ENCODE measurements at places on chromosomes 7 and 10.
A peak's percentile ranks its signal among the peaks of the same experiment; 100 is the strongest.

DNA sequence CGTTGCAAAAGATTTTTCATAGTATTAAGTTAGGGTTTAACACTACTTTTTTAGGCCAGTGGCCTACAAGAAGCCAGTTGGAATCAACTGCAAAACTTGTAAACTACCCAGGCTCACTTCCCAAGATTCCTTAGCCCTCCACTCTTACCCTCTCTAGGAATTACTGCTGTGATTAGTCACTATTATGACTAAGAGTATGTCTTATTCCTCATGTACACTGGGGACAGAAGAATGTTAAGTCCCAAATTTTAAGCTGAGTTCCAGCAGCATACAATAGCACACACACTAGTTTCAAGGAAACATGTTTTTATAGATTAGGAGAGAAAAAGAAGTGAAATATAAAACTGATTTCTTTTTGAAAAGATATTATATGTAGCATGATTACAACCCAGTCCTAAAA, 42.8 kb downstream of the FBXL13 start:
- no peak for DNase-seq

DNA sequence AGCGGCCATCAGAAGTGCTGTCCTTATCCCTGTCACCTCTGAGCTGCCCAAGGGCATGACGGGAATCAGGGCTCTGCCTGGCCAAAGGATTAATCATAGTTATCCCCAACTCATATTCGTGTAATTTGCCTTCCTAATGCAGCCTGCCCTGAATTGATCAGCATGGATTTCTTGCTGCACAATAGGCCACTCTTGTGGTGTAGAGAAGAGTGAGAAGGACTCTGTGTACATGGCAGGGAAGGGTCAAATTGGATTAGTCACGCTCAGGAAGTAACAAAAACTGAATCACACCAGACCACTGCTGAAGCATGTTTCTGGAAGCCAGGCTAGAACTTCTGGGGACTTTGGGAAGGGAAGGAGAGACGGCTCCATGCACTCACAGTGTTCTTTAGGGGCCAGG, 227.0 kb downstream of the BUB3 start:
- DNase-seq = no peak

DNA sequence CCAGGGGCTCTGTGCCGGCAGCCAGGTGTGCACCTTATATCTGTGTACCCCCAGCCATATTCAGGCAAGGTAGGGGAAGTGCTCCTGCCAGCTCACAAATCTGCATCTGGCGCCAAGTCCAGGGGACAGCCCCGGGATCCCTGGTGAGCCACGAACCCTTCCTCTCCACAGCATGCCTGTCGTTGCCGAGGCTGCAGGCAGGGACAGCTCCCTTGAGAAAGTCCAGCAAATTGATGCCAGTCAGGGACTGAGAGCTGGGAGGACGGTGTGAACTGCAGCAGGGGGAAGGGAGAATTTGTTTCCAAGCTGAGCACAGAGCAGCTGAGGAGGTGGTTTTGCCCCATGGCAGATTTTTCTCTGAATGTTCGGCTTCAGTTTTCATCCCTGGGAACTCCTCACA, 919 bp downstream of the PLA2G12B start:
- no peak for DNase-seq

DNA sequence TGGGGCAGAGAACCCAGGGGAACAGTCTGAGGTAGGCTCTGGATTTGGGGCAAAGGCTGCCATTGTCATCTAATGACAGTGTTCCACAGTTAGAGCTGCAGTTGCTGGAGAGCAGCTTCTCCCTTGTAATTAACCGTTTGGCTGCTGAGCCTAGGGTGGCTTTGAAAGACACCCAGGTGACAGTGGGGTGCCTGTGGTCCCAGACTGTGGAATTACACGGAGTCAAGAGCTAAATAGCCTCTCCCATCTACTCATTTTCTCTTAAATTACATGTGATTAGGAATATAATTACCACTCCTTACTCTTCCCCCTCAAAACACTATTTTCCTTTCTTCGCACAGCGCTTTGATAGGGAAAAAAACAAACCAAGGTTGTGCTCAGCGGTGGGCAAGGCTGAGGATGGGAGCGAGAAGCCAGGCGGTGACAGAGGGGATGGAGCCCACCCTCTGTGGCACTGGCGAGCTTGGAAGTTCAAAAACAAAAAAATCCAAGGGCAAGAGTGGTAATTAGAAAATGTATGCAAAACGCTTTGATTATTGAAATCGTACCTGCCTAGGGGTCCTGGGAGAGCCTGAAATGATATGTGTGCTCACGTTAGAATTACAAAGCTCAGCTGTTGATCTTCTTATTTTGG, 44.1 kb downstream of the BAMBI start:
- DNase-seq = no peak

DNA sequence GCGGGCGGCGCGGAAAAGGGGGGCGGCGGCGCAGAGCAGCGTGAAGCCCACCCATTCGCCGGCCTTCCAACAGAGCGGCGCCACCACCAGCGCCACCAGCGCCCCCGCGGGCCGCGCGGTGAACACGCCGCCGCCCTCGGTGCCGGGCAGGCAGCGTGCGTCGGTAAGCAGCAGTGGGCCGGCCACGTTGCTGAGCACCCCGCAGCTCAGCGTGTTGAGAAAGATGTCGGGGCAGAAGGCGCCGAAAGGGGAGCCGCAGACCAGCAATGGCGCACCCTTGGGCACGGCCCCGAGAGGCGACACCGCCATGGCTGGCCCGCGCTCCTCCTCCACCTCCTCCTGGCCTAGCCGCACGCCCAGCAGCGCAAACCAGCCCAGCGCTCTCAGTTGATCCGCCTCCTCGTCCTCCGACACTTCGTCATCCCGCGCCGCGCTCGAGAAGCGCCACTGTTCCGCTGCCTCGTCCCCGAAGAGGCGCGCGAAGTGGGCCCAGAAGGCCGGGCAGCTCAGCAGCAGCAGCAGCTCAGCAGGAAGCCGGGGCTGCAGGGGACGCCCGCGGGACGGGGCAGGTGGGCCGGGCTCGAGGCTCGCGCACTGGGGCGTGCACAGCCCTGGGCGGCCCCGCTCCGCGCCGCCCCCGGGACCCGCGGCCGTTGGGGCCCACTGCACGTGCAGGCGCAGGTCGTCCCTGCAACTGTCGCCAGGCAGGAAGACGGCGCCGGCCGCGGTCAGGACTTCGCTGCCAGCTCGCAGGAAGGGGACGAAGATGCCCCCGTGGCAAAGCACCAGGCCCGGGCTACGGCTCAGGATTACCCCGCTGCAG, 623 bp downstream of the TYSND1 start:
- peak; percentile 43 for DNase-seq

- no peak for DNase-seq
These were observed 77.6 kb downstream of the ETV1 start for GRCh38 chr7:13911909-13912308.

GRCh38 chr10:3051692-3052091, 15.7 kb upstream of the PFKP start:
- DNase-seq = no peak

GRCh38 chr10:6005856-6006395, 28.6 kb upstream of the IL15RA start:
- DNase-seq = no peak

DNA sequence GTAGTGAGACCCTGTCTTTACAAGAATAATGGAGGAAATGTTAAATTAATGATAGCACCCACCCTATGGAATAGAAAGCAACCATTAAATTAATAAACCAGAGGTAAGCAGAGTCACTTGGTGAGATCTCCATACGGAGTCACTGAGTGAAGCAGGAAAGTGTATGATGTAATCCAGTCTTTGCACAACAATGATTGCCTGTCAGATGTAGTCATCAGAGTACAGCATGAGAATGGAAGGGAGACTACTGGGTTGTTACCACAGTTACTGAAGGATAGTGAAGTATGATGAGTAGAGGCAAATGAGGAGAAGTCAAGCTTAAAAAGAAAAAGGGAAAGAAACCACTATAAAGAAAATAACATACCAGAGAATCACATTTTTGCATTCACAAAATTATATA, 371.9 kb upstream of the SHH start:
- no peak for DNase-seq

DNA sequence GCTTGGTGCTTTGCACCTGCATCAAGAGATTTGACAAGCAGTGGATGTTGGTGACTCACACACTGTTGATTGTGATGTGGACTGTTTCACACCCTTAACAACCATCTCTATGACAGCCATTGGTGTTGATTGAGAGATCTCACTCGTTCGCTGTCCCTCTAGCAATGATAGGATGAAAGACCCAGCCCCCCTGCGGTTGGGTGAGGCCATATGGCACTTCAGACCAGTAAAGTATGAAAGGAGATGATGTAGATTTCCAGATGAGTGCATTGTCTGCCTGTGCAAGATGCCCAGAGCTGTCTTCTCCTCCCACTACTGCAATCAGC, 138.7 kb upstream of the PRR15 start:
- DNase-seq = no peak

GRCh38 chr7:19663816-19664462, 44.9 kb downstream of the POLR1F start:
- no peak for DNase-seq

DNA sequence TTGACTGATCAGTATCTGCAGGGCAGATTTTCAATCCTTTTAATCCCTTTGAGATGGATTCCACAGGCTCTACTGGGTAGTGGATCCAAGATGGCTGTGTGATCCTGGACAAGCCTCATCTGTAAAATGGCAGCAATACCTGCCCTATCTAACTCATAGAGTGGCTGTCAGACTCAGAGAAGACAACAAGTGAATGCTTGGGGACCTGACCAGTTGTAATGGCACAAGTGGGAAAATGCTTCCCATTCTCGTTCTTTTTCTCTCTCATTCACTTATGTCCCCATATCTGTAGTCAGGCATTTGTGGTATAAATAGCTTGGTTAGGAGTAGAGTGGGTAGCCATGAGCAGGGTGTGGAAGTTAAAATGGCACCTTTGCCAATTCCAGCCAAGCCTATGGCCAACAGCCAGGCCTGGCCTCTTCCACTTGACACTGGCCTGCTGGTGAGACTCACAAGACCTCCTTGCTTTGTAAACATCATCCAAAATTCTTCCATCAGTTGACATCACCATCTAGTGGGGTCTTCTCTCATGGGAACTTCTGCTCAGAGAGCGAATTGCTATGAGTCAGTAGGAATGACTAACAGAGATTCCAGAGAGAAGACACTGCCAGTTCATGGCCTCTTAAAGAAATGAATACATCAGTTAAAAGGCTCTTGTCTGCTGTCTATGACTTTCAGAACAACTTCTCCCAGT, 150.1 kb downstream of the PLPP4 start:
- DNase-seq = no peak

GRCh38 chr10:63415640-63416244, 50.0 kb downstream of the JMJD1C start:
- no peak for DNase-seq

DNA sequence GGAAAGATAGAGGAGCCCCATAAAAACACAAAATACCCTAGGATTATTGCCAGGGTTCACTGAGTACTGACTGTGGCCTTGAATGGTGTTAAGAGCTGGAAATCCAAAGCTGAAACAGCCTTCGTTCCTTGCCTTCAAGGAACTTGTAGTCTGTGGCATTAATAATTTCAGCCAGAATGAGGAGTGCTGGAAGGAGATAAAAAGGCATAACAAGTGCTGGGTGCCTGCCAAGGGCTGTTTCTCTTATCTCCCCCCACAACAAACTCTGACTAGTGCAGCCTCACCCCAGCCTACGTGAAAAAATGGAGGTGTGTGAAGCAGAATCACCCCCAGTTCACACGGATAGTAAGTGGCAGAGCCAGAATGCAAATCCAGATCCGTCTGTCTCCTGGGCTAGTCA, 199.1 kb upstream of the LYZL2 start:
- no peak for DNase-seq

DNA sequence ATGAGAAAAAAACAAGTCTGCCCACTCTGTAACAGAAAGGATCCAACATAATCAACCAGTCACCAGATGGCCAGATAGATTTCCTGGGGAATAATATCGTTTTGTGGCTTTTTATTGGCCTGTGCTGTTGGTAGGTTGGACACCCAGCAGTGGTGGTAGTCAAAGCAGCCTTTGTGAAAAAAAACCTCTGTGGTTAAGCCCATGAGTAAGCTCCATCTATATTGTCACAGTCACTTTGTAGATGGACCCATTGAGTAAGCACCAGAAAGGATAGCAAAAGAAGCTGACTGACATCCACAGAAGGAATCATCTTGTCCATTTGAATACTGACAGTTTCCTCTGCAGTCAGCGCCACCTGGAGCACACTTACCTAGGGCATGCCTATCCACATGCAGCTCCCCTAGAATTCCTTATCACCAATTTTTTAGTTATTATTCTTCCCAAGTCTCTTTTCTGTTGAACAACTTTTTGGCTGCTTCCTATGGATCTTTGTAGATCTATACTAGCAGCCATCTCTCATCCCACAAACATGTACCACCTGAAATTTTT, 96.9 kb downstream of the IQUB start:
- DNase-seq = no peak

- DNase-seq = no peak
These were observed 50.6 kb downstream of the VPS41 start for GRCh38 chr7:38858259-38858884.

DNA sequence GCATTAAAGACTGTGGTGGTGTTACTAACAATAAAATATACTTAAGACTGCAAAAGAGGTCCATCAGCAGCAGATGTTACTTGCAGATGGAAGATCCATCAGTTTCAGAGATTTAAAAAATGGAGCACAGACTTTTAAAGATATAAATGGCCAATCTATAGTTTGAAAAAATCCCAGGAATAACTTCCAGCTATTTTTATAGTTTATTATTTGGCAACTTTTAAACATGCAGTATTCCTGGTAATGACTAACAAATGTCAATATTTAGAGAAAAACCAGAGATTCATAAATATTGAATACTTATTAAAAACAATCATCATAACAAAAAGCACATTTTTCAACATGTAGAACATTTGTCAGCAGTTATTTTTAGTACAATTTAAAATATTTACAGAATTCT, 30.7 kb downstream of the RTKN2 start:
- DNase-seq = no peak

DNA sequence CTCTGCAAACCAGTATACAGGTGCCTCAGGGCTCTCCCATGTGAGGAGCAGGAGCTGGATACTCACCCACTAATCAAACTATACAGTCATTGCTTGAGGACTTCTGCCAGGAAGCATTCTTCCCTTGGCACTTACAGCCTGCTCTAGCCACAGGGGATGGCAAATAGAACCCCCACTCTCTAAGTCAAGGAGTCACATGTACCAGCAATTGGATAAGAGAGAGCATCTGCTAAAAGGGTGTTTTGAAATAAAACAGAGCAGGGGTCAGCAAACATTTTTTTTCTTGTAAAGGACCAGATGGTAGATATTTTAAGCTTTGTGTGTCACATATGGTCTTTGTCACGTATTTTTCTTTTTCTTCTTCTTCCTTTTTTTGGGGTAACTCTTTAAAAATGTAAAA, 865.2 kb upstream of the GHITM start:
- no peak for DNase-seq

DNA sequence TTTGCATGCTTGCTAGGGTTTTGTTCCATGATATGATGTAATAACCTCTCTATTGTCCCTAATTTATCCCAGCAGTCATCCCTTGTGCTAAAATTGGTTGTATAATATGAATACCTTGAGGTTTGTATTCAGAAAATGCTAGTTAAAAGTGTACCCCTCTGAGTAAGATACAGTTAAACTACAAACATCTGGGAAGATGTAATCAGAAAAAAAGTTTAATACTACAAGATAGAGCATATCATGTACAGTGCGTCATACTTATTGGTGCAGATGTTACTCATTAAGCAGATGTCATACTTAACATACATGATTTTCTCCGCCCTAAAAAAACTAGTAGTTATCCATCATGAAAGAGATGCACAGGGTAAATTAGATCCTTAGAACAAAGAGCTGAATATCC, 336.1 kb upstream of the KCND2 start:
- no peak for DNase-seq

- no peak for DNase-seq
These were observed 164.8 kb downstream of the PRKAG2 start for GRCh38 chr7:151711906-151712809.

GRCh38 chr10:5465976-5466450, 33.4 kb downstream of the CALML5 start:
- DNase-seq = no peak

All from activated CD8-positive, alpha-beta memory T cell treated with anti-CD3 and anti-CD28 coated beads for 4 hours (primary cell).